Activated CD8-positive, alpha-beta memory T cell treated with anti-CD3 and anti-CD28 coated beads for 1 hour (primary cell): ENCODE measurements at places on chromosomes 2 and 18.

DNA sequence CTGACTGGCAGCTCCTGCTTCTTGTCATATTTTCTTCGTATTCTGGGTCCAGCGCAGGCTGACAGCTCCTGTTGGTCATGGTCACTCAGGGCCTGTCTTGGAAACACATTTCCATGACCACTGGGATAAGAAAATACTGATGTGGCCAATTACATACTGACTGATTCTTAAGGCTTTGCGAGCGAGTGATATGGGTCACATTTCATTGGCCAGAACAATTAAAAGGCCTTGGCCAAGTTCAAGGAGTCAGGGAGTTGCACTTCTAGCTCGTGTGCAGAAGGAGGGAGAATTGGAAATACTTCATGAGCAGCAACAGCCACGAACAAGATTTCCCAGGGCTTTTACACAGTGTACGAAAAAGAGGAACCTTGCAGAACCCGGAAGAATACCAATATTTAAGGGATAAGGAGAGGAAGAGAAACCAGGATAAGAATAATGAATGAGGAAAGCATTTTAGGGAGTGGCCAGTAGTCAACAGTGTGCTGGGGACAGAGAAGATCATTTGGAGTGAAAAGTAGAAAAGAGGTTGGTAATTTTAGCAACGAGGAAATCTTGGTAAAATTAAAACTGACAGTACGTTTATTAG lies 149.5 kb downstream of the ATP9B start:
- DNase-seq: no peak

GRCh38 chr2:20937353-20937752 lies 106.5 kb downstream of the APOB start:
- no peak for DNase-seq

DNA sequence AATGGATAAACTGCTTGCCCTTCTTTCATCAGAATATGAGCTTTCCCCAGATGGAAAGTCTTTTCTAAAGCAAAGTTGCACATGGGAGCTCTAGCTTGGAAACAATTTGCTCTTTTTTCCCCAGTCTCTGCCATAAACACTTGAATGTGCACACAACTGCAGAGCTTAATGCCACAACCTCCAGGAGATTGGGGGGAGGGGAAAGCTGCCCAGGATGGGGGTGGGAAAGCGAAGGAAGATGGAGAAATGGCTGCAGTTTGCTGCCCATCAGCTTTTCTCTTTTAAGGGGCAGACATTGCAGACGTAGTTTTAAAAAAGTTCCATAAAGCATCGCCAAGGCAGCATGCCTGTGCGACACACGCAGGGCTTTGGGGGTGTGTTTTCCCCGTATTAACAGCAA lies 1.5 kb downstream of the ACKR3 start:
- no peak for DNase-seq

GRCh38 chr2:113211226-113212105 lies 37.7 kb downstream of the PSD4 start:
- no peak for DNase-seq

GRCh38 chr2:13308989-13309388 lies 592.3 kb downstream of the TRIB2 start:
- no peak for DNase-seq

- DNase-seq: no peak
Observed at GRCh38 chr2:176160251-176160985, 3.3 kb downstream of the HOXD3 start.

GRCh38 chr2:210442457-210442856 lies 34.1 kb downstream of the LANCL1 start:
- DNase-seq: no peak

GRCh38 chr2:157948856-157949255 lies 72.7 kb upstream of the ACVR1 start:
- DNase-seq: no peak

DNA sequence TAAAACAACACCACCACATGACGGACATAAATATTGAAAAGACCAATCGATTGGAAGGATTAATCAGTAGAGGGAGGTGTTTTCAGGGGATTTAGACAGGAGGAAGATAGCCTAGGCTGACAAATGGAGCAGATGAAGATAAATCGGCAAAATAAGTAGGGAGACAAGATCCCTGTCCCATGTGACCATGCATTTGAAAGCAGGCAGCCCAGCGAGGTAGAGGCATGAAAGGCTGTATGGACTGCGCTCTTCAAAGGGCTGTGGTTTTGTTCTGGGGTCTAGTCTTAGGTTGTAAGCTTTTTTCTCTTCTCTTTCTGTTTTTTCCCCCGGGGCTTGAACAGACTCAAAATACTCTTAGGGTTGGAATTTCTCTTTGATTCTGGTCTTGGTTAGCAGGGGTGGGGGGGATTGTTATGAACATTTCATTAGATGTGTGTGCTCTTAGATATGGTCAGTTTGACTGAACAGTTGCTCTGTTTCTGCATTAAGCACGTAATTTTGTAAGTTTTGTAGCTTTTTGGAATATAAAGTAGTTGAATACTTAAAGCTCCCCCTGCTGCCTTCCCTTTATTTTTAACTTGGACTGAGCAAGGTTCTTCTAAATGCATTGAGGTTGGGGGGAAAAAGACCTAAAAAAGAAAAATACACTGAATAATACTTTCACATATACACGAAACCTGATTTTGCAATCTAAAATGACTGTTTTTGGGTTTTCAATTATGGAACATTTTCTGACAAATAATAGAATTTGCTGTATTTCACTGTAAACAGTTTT lies 32.2 kb downstream of the ZNF532 start:
- no peak for DNase-seq

GRCh38 chr18:63142594-63143225 lies 176.9 kb downstream of the BCL2 start:
- DNase-seq: no peak

DNA sequence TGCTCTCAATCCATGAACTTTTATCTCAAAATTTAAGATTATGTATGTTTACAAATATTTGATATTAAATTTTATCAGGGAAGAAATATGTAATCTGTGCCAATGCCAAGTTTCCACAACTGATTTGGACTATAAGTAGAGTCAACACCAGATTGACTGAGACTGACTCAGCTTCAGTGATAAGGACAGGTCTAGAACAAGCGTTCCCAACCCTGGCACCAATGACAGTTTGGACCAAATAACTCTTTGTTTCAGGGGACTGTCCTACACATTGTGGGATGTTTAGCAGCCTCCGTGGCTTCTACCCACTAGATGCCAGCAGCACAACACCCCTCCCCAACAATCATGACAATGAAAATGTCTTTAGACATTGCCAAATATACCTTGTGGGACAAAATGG lies 165.3 kb downstream of the THADA start:
- DNase-seq: no peak

DNA sequence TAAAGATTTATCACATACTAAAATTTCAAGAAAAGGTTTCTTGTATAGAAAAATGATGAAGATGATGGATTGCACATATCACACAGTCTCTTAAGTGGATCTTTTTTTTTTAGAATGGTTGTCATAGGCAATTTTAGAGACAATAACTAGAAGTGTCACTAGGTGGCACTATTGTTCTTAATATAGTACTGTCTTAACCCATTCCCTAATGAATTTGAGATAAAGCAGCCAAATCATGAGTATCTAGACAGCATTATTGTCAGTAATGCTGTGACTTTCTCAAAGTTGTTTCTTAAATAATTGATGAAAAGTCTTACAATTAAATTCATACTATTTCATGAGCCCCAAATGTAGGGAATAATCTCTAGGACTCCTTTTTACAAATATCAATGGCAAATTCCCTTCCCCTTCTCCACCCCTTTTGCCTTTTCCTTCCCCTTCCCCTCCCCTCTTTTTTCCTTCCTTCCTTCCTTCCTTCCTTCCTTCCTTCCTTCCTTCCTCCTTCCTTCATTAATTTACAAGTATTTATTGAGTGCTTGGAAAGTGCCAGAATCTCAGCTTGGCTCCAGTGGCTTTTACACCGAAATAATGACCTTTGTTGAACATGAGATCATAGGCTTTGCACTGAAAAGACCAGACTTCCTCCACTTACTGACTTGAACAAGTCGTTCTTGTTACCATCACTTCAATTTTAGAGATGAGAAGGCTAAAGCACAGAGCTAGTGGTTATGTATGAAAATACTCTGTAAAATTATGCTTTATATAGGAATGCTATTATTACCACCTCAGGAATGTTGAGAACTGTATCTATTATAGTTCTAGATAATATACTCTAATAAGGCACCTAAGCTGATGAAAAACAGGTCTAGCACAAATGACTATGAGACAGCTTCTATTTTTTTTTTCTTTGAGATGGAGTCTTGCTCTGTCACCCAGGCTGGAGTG lies 19.8 kb downstream of the MYL12B start:
- no peak for DNase-seq

DNA sequence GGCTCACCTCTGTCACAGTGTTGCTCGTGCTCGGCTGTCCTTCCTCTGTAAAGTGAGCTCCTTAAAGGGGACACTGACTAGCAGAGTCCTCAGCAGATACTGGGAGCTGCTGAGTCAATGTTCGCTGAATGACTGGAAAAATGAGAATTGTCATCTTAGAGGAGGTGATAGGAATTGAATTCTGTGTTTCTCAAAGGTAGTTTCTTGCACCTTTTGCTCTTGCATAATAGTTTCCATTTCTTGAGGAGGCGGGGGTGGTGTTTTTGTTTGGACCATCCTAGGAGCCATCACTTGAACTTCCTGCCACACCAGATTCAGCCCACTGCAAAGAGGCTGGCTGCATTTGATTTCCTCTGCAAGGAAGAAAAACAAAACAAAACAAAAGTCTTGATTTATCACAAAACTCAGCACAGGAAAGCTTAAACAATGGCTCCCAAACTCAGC lies 11.4 kb upstream of the RFX8 start:
- no peak for DNase-seq

- no peak for DNase-seq
Observed at GRCh38 chr2:39225567-39225966, 18.2 kb downstream of the CDKL4 start.

DNA sequence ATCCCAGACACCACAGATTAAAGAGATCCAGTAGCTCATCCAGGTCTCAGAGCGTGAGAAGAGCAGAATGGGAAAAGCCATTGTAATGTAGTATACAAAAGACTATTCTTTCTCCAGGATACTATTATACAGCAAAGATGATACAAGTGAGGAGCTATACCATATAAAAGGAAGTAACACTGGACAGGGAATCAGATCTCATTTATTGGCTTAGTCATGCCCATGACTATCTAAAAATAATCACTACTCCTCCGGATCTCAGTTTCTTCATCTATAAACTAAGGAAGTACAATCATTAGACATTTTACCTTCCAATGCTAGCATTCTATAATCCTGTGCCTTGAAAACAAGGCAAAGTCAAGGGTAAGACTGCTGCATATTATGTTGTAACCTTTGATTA lies 19.4 kb downstream of the KRCC1 start:
- DNase-seq: no peak

DNA sequence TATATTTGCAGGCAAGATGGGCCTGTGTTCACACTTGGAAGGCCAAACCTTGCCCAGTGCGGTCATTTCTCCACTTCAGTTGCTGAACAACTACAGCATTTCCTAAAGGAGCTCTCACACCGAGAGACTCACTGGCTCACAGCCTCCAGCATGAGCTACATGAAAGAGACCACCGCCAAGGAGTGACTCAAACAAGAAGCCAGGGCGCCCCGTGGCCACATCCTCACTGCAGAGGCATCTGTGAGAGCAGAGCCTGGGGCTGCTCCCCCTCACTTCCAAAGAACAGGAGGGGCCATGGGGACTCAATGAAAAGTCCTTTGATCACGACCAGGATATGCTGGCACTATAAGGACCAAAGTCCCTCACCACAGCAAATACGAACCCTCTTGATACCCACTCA lies 50.0 kb downstream of the TMEM163 start:
- DNase-seq: peak; percentile 73

DNA sequence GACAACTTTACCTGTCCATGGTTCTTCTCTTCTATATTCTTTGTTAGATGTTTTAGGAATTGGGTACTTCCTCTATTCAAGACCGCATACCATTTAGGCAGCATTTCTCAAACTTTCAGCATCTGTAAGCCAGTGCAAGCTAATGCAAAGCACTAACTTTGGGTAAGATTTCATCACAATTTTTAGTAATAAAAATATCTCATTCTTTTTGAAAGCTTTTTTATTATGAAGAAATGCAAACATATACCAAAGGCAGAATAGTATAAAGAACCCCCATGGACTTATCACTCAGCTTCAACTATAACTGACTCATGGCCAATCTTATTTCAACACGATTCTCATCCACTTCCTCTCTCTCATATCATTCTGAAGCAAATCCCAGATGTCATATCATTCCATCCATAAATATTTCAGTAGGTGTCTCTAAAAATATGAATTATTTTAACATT lies 32.9 kb downstream of the INO80C start:
- DNase-seq: no peak

GRCh38 chr2:38600921-38601455 lies 1.7 kb downstream of the HNRNPLL start:
- DNase-seq: no peak

- no peak for DNase-seq
Observed at GRCh38 chr2:238763471-238763995, 84.4 kb upstream of the TWIST2 start.

GRCh38 chr2:159297042-159297707 lies 10.7 kb upstream of the WDSUB1 start:
- DNase-seq: no peak

DNA sequence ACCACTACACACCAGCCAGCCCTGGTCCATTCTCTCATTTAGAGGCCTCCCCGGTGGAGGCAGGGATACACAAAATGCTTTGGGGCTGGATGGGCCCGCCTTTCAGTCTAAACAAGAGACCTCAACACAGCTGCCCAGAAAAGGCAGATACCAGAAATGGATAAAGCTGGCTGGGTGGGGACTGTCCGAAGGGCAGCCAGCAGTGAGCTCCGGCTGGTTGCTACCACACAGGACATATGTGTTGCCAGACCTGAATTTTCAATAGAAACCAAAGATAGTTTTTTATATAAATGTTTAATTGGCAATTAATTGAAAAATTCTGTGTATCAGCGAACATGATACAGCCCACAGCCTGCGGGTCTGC lies 1.4 kb downstream of the GPBAR1 start:
- no peak for DNase-seq

DNA sequence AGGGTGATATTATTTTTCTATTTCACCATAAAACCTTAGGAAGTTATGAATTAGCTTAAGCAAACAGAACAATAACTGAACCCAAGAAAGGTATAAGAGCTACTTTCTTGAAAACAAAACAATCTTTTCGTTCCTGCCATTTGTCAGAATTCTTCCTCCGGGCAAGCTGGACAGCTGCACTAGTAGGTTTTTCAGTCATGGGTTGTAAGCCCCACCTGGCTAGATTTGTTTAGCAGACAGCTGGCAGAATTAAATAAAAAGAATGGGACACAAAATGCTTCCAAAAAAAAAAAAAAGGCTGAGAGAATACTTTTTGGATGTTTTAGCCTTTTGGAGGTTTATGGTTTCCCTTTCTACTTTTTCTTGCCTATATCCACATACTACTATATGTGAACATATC lies 694.1 kb downstream of the ARHGAP15 start:
- no peak for DNase-seq

- DNase-seq: no peak
Observed at GRCh38 chr2:232076736-232077135, 115.2 kb downstream of the DIS3L2 start.

- DNase-seq: no peak
Observed at GRCh38 chr2:64298161-64298560, 153.9 kb upstream of the PELI1 start.

GRCh38 chr2:8252997-8253694 lies 428.7 kb upstream of the ID2 start:
- DNase-seq: no peak

- no peak for DNase-seq
Observed at GRCh38 chr2:187644981-187645380, 90.7 kb upstream of the TFPI start.

- DNase-seq: no peak
Observed at GRCh38 chr18:2981212-2981728, 31.7 kb downstream of the LPIN2 start.

- DNase-seq: no peak
Observed at GRCh38 chr2:216546241-216546640, 47.6 kb downstream of the RPL37A start.

GRCh38 chr18:25817546-25818237 lies 272.7 kb downstream of the SS18 start:
- DNase-seq: no peak
